ENCODE measurements at places on chromosomes 16 and 17. TPM values are rescaled to one million over a fixed set of nuclear protein-coding genes. Genes with fewer than 3 reads are reported as not detected.

BEAN1 gene
- total RNA-seq = not detected

GDPD3 gene
- total RNA-seq = 18.6 TPM

CACNG1 gene
- total RNA-seq = not detected

HEXIM1 gene
- 20.0 TPM for total RNA-seq

EPN2 gene
- total RNA-seq = 55.3 TPM

CRHR1 gene
- not detected for total RNA-seq

EPX gene
- not detected for total RNA-seq

All from endothelial cell of umbilical vein (primary cell).